ENCODE measurements at places on chromosomes 1 and 21.

DNA sequence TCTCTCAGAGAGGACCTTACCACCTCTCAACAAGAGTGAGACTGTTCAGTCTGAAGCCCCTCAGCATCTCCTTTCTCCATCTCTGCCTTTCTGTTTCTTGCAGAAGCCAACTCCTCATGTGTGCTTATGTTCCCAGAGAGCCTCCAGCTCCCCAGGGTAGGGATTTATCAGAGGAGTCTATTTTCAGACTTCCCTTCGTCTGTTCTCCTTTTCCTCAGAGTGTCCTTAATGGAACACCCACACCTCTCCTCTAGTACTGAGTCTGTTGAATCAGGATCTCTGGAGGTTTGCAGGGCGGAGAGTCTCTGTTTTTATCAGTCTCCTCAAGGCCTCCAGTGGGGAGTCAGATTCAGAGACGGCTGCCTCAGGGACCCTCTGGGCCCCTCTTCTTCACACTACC, 25.1 kb upstream of the DNAJC6 start:
- DNase-seq, result no peak

DNA sequence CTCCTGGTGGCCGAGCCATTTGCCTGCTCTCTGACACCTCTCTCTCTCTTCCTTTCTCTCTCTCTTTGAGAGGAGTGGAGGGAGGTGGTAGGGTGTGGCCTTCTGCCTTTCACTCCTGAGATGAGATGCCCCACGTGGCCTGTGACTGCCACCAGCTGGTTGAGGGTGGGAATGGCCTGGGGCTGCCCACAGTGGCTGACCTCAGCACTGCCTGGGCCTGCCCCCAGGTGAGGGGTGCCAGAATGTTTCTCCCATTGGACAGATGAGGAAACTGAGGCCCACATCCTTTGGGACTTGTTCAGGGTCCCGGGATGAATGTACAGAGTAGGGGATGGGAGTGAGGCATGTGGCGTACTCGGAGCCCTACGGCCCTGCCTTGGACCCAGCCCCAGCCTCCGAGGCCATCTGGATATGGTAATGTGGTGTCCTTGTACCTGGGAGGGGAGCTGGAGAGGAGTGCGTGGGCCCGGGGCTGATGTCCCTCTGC, 12.7 kb upstream of the C1orf167 start:
- peak; percentile 36 for DNase-seq

- no peak for DNase-seq
These were observed 13.4 kb downstream of the RAB7B start for GRCh38 chr1:205989786-205990185.

GRCh38 chr1:80799457-80799856, 1001.3 kb upstream of the ADGRL2 start:
- no peak for DNase-seq

GRCh38 chr1:48735796-48736195, 40.9 kb downstream of the BEND5 start:
- no peak for DNase-seq

DNA sequence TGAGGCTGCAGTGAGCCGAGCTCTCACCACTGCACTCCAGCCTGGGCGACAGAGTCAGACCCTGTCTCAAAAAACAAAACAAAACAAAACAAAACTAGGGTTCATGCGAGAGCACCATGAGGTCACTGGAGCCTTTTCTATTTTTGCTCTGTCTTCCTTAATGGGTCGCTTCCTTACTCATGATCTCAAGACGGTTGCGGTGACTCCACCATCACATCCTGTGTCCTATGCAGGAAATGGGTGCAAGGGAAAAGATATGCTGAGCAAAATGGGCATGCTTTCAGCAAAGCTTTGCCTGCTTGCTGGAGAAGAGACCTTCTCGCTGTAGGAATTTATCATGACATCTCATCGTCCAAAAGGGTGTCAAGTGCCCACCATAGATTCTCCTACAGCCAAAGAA, 36.4 kb downstream of the WNT9A start:
- no peak for DNase-seq

DNA sequence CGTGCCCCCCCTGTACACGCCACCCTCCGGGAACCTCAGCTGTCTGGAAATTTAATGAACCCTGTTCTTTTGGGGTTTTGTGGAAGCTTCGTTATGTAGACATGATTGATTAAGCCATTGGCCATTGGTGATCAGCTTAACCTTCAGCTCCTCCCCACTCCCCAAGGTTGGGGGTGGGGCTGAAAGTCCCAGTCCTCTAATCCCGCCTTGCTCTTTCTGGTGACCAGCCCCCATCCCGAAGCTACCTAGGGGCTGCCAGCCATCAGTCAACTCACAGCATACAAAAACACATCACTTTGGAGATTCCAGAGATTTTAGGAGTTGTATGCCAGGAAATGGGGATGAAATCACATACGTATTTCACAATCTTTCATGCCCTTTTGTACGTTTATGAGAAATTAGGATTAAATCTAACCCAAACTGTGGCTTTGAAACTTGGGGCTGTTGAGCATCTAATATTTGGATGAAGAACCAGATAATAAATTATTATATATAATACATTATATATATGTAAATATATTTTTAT, 52.3 kb downstream of the BACE2 start:
- DNase-seq, result no peak

GRCh38 chr1:53280496-53280895, 42.2 kb upstream of the MAGOH start:
- no peak for DNase-seq

DNA sequence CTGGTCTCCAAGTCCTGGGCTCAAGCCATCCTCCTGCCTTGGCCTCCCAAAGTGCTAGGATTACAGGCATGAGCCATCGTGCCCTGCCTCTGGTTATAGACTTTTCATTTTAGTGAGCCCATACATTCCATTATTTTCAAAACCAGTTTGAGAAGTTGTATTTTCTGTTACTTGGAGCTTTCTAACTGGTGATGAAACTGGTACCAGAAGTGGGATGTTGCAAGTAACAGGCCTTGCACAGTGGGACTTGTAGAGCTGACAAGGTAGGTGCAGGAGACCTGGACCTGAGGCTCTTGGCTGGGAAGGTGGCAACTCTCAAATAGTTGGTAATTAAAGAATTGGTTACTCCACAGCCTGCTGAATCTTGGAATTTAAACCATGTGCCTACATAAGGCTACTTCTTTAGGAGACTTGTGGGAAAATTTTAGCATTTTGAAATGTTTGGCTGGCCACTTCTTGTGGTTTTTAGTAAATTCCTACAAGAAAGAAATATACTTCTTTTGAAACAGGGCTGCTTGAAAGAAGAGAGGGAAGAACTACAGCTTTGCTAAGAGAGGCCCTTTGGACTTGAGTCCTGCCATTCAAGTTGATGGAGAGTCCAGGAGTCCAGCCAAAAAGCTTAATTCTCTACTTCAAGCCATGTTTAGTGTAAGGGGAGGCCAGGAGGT, 9.8 kb upstream of the ALPL start:
- DNase-seq, result no peak

DNA sequence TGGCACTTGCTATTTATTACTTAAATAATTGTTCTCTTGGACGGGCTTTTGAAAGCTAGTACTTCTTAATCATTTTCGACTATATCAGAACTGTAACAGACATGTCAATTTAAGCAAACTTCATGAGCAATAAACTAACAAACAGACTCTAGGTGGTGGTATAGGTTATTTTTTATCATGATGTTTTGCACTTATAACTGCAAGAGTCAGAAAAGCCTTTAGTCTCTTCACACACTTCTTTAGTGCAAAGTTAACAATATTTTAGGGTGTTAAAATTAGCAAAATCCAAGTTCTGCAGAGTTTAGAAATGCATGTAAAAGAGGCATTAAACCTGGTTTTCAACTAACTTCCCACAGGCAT, 2.2 kb downstream of the NRIP1 start:
- DNase-seq, result peak; percentile 35

DNA sequence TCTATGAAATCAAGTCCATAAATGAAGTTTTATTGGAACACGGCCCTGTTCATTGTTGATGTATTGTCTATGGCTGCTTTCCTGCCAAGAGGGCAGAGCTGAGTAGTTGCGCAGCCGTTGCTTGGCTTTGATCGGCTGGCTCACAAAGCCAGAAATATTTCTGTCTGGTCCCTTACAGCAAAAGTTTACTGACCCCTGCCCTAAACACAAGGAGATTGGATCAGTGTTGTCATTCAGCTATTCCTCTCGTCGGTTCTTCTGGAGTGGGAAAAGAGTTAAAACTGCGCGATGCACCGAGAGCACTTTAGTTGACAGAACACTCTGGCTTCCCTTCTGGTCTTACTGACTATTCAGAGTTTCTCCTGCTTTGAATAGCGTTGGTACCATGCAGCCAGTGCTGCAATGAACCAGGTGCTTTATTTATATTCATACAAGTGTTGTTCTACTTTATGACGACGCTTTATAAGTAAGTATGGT, 868 bp downstream of the ZBTB40 start:
- peak; percentile 36 for DNase-seq

DNA sequence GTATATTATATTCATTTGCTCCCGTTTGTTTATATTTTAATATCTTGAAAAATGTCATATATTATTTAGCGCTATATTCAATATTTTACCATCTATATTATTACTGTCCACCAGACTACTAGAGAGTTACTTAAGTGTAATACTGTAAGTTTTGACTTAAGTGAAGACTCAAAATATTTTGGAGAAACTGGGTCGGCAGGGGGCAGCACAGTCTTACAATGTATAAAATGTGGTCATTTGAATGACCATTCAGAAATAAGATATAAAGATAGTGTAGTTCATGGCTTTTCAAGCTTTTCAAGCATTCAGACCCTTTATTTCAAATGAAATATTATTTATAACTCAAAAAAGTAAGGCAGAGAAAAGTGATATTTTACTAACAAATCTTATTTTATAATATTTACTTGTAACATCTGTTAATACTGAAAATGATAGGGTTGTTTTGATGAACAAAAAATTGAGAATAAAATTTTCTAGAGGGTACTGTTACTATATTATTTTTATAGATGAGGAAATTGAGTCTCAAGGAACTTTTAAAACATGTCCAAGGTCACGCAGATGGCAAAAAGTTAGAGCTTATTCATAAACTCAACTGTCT, 89.0 kb upstream of the SERTAD4 start:
- DNase-seq, result peak; percentile 32

- no peak for DNase-seq
These were observed 17.8 kb upstream of the SSX2IP start for GRCh38 chr1:84708031-84708430.

DNA sequence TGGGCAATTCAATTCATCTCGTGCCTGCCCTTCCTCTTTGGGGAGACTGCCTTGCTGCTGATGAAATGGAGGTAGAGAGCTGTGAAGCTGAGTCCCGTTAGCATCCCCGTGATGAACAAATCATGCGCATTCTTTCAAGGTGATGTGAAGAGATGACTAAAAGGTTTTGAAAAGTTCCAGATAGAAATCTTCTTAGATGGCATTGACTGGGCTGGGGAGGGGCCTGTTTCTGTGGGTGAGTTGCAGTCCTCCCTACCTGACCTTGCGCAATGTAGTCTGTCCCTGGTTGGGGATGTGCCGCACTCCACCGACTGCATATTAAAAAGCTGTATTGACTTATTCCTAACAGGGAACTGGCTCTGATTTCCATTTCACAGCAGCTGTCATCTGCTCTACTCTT, 49.6 kb downstream of the ST6GALNAC3 start:
- DNase-seq, result no peak

GRCh38 chr1:227794817-227795192, 20.7 kb upstream of the PRSS38 start:
- DNase-seq, result no peak

- DNase-seq, result no peak
These were observed 99.7 kb downstream of the PRDM2 start for GRCh38 chr1:13799502-13800283.

DNA sequence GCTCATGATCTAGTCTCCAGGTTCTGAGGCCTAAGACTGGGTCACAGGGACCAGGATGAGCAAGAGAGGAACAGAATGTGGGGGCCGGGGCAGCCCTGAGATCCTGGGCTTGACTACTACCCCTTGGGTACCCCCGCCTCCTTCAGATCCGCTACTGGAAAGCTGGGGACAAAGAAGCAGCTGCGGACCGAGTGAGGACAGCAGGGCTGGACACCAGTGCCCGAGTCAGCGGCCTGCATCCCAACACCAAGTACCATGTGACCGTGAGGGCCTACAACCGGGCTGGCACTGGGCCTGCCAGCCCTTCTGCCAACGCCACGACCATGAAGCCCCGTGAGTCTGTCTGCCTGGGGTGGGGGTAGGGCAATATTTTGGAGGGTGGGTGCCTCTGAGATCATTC, 12.5 kb downstream of the TMEM81 start:
- no peak for DNase-seq

DNA sequence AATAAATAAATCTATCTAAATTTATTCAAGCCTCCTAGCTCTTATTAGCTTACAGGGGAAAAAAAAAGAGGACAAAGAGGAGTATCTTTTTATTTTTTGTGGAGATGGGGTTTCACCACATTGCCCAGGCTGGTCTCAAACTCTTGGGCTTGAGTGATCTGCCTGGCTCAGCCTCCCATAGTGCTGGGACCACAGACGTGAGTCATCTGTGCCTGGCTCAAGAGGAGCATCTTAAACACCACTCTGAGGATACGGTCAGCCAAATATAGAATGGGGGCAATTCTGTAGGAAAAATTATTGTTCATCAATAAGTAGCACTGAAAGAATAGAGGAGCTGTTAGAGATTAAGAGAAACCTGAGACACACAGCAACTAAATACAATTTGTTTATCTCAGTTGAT, 24.1 kb downstream of the SLC45A3 start:
- no peak for DNase-seq

DNA sequence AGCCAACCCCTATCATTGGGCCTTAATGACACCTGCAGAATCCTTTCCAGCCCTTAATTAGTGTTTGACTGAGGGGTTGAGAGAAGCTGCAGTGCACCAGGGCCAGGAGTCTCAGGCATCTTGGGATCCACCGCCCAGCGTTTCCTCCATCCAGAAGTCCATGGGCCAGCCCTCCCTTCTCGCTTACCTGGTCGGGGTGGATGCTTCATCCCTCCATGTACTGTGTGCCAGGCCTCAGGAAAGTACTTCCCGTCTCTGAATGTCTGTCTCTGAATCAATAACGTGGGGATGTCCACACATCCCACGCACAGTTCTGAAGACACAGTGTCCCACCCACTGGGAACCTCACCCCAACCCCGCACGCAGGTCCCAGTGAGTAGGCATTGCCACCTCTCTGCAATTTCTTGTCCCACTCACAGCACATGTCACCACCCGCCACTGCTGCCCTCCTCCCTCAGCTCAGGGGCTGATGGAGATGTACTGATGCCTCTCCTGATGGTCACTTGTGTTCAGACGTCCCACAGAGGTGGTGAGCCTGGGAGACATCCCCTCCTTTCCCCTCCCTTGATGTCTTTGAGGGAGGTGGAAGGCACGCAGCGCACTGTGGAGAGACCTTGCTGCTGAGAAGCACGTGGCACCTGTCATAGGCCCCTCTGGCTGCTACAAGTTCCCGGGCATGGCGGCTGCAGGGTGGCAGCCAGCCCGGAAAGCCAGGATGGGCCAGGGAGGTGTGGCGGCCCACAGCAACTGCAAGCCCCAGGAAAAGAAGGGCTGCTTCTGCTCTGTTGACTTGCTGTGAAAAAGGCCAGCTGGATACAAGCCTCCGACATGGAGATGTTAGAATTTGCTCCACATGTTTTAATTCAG, 29.4 kb upstream of the PRSS38 start:
- no peak for DNase-seq

DNA sequence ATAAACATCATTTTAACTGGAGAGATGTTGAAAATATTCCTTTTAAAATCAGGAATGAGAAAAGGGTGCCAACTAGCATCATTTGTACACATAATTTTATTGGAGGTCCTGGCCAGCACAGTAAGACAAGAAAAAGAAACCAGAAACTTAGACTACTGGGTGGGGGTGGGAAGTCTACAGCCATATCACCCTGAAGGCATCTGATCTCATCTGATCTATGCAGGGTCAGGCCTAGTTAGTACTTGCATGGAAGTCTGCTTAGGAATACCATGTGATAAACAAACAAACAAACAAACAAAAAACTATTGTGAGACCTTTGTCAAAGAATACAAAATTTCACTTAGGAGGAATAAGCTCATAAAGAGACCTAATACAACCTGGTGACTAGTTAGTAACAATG, 54.2 kb downstream of the EIF2B3 start:
- DNase-seq, result no peak
